Heart right ventricle (tissue), 16 donors: ENCODE measurements at places on chromosomes 5 and 9. TPM values are rescaled to one million over a fixed set of nuclear protein-coding genes. Genes with fewer than 3 reads are reported as not detected.

DNA sequence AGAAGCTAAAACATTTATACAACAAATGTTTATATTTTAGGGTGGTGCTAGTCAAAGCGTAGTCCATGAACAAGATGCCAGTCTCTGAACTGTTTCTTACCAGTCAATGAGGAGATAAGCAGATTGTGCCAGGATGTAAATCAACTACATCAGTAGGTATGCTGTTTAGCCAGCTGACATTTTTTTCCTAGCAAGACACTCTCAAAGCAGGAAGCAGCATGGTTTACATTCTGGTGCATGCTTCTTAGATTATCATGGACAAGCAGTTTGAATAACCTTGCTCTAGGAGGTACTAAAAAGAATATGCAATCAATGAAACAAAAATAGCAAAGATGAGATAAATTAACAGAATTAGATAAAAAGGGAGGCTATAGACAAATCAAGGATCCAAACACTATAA is 17.0 kb downstream of the TICAM2 start:
- peaks cover 19% of the 10 kb centered on the region for H3K4me1 ChIP-seq
- DNase-seq, result no peak
- H3K27ac ChIP-seq, result no peak overlapping the region

- H3K4me1 ChIP-seq, result peaks cover 27% of the 10 kb centered on the region
- H3K27ac ChIP-seq, result no peak overlapping the region
- no peak overlapping the region for H3K4me3 ChIP-seq
These were observed 41.0 kb upstream of the ANGPTL2 start for GRCh38 chr9:127163409-127163808.

DNA sequence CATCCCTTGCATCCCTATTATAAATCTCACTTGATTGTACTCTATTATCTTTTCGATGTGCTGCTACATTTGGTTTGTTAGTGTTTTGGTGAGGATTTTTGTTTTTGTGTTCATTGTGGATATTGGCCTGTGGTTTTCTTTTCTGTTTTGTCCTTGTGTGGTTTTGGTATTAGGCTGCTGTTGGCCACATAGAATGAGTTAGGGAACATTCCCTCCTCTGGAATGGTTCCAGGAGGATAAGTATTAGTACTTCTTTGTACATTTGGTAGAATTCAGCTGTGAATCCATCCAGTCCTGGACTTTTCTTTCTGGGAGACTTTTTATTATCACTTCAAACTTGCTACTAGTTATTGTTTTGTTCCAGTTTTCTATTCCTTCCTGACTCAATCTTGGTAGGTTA is 287.2 kb downstream of the CWC27 start:
- no peaks in the 10 kb centered on the region for H3K27me3 ChIP-seq
- H3K4me1 ChIP-seq, result no peaks in the 10 kb centered on the region
- H3K4me3 ChIP-seq, result no peak overlapping the region
- no peak overlapping the region for H3K27ac ChIP-seq

DNA sequence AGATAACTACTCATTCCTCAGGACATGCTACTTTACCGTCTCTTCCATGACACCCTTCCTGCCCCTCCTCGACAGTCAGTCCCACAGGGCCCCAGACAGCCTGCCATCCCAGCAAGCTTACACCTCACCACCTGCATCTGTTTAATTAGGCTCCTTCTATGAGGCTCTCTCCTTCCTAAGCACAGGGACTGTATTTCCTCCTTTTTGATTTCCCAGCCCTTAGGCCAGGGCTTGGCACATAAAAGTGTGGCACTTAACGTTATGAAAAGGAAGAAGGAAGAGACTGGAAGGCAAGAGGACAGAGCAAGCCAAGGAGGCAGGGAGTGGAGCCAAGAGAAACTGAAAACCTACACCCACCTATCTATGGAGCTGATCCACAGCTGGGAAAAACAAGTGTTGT is 146.8 kb downstream of the SIL1 start:
- H3K36me3 ChIP-seq, result no peaks in the 10 kb centered on the region
- no peaks in the 10 kb centered on the region for H3K27me3 ChIP-seq
- no peak overlapping the region for H3K4me3 ChIP-seq
- no peaks in the 10 kb centered on the region for H3K4me1 ChIP-seq

The NCS1 gene
- total RNA-seq, result 10.4 TPM

DNA sequence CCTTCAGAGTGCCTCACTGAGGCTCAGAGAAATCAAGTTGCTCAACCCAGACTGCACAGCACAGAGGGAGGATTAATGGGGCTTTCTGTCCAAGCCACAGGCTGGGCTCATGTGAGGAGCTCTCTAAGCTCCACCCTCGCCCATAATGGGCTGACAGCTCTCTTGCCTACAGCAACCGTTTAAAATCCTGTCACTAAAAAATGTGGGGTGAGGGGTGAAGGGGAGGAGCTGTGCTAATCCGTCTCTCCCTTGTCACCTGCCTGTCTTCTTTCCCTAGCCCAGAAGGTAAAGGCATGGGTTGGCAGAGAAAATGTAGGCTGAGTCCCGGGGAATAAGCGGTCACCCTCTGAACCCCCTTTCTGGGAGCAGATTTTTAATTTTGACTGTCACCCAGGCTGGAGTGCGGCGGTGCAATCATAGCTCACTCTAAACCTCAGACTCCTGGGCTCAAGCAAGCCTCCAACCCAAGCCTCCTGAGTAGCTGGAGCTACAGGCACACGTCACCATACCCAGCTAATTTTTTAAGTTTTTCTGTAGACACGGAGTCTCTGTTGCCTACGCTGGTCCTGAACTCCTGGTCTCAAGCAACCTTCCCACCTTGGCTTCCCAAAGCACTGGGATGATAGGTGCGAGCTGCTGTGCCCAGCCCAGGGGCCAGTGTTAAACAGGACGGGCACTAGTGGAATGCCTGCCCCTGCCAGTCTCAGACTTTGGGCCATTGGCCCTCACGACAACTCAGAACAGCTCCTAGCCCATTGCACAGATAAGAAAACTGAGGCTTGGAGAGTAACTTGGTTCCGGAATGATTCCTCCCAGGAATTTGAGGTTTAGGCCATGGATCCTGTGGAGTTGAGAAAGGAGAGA is 89.5 kb downstream of the LMX1B start:
- peaks cover 64% of the 10 kb centered on the region for H3K27me3 ChIP-seq
- no peaks in the 10 kb centered on the region for H3K36me3 ChIP-seq
- H3K27ac ChIP-seq, result no peak overlapping the region
- peaks cover 15% of the 10 kb centered on the region for H3K4me1 ChIP-seq

GRCh38 chr5:32297181-32298058 is 15.3 kb downstream of the MTMR12 start:
- H3K36me3 ChIP-seq, result no peaks in the 10 kb centered on the region
- no peak for DNase-seq
- H3K4me1 ChIP-seq, result peaks cover 27% of the 10 kb centered on the region
- H3K27me3 ChIP-seq, result no peaks in the 10 kb centered on the region
- H3K4me3 ChIP-seq, result no peak overlapping the region
- no peak overlapping the region for H3K27ac ChIP-seq

The CORO2A gene
- total RNA-seq, result 0.36 TPM

DNA sequence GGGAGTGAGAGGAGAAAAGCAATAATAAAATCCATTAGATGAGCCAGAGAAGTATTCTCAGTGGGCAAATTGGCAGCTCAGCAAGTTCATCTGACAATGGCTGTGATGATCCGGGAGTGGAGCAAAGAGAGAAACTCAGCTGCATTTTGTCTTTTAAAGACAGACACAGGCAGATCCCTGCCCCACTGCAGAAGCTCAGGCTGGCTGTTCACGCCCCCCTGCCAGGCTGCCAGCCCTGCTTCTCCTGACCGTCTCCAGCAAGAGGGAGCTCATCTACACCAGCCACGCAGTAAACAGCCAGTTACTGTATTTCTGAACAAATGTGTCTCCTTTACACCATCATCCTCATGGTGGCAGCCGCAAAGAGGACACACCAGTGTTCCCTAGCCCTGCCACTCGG is 114.3 kb upstream of the SARDH start:
- H3K27me3 ChIP-seq, result no peaks in the 10 kb centered on the region
- H3K4me1 ChIP-seq, result no peaks in the 10 kb centered on the region
- H3K27ac ChIP-seq, result no peak overlapping the region
- H3K4me3 ChIP-seq, result no peak overlapping the region
- no peaks in the 10 kb centered on the region for H3K36me3 ChIP-seq

DNA sequence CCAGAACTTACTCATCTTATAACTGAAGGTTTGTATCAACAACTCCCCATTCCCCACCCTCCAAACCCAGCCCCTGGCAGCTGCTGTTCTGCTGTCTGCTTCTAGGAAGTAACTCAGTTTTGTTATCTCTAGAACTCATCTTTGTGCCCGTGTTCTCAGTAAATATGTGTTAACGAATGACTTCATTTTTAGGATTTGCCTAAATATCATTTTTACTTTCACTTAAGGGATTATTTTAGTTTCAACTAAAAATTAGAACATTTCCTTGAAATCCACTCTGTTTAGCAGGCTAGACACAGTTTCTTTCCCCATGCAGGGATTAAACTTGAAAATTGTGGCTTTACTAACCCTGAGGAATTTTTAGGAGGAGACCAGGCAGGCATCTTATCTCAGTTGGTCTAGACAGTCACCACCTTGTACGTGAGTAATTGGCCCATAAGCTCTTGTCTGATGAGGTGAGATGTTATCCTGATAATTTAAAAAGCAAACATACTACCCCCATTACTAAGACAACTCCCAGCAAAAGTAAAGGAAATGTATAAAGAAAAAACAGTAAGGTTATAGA is 68.2 kb upstream of the TNFAIP8 start:
- no peak overlapping the region for H3K27ac ChIP-seq
- DNase-seq, result no peak
- peaks cover 99% of the 10 kb centered on the region for H3K4me1 ChIP-seq
- H3K4me3 ChIP-seq, result no peak overlapping the region
- no peaks in the 10 kb centered on the region for H3K36me3 ChIP-seq

DNA sequence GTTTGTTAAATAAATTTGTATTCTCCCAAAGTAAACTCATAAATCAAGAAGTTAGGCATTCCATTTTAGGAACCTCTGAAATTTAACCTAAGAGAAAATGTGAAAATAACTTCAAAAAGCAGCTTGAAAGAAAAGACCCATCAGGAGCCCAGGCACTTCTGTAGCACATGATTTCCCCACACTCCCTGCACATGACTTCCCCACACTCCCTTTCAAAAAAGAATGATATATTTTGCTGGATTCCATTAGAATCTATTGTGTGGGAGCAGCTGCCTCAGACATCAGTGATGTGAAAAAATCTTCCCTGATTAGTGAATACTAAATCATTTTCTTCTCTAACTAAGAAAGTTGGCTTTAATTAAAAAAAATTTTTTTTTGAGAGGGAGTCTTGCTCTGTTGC is 83.3 kb downstream of the GLDC start:
- DNase-seq, result no peak
- H3K4me3 ChIP-seq, result no peak overlapping the region
- peaks cover 11% of the 10 kb centered on the region for H3K4me1 ChIP-seq
- no peaks in the 10 kb centered on the region for H3K27me3 ChIP-seq
- H3K27ac ChIP-seq, result no peak overlapping the region

The F12 gene
- total RNA-seq, result not detected

DNA sequence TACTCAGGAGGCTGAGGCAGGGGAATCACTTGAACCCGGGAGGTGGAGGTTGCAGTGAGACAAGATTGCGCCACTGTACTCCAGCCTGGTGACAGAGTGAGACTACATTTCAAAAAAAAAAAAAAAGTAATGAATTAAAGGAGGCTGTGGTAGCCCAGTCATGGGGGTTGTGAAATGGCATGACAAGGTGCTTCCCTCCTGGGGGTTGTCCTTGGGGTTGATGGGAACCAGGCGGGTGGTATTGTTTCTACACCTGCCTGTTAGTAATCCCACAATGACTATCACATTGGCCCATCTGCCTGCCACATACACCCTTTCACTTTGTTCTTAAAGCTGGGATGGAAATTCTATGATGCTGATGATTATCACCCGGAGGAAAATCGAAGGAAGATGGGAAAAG is 5.6 kb downstream of the IDNK start:
- no peaks in the 10 kb centered on the region for H3K36me3 ChIP-seq
- H3K27ac ChIP-seq, result no peak overlapping the region
- H3K4me3 ChIP-seq, result no peak overlapping the region
- no peaks in the 10 kb centered on the region for H3K4me1 ChIP-seq
